Upper lobe of left lung (tissue), 6 donors: ENCODE measurements at places on chromosomes 16 and 17. TPM values are rescaled to one million over a fixed set of nuclear protein-coding genes. Genes with fewer than 3 reads are reported as not detected.

- DNase-seq = peak; percentile 97
- peaks cover 8% of the 10 kb centered on the region for H3K36me3 ChIP-seq
- H3K27ac ChIP-seq = peak overlapping the region; percentile 100
- H3K4me3 ChIP-seq = peak overlapping the region; percentile 88
- H3K27me3 ChIP-seq = no peaks in the 10 kb centered on the region
Observed at GRCh38 chr17:81514739-81515529, 2.3 kb upstream of the ACTG1 start.

- no peak for DNase-seq
- H3K4me1 ChIP-seq = no peaks in the 10 kb centered on the region
- peak overlapping the region; percentile 23 for H3K27ac ChIP-seq
- peaks cover 62% of the 10 kb centered on the region for H3K36me3 ChIP-seq
- no peak overlapping the region for H3K4me3 ChIP-seq
Observed at GRCh38 chr16:28110074-28110473, 46.6 kb upstream of the GSG1L start.

DNA sequence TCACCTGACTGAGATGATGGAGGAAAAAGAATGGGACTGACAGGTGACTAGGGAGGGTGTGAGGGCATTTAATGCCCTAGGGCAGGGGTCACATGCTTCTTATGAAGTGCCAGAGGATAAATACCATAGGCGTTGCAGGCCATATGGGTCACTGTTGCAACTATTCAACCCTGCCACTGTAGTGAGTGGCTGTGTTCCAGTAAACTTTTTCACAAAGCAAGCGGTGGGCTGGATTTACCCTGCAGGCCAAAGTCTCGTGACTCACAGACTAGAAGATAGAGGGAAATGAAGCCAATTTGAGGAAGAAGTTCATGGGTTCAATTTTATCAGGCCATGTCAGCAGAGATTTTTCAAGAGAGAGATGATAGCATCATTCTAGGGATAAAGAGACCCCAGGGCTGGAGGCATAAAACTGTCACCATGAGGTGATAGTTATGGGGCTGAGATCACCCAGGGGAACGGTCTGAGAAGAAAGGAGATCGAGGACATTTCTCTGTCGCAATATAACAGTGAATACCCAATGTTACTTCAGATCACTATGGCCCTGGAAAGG, 8.6 kb downstream of the ARHGAP17 start:
- H3K27me3 ChIP-seq = no peaks in the 10 kb centered on the region
- no peaks in the 10 kb centered on the region for H3K36me3 ChIP-seq
- H3K27ac ChIP-seq = no peak overlapping the region

DNA sequence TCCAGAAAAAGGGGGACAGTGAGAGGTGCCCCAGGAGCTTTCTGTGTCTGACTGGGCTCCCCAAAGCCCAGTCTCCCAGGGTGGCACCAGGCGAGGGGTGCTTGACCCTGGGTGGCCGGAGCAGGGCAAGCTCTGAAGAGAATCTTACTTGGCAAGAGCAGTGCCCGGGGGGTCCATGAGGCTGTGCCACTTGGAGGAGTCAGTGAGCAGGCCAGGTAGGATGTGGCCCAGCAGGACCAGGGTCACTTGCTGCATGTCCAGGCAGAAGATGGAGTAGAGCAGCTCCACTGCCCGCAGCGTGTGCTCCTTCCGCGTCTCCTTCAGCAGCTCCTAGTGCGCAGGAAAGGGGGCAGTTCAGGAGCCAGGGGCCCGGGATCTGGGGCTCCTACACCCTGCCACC, 7.3 kb downstream of the CSF3 start:
- peaks cover 90% of the 10 kb centered on the region for H3K4me1 ChIP-seq
- H3K36me3 ChIP-seq = peaks cover 5% of the 10 kb centered on the region
- H3K27me3 ChIP-seq = no peaks in the 10 kb centered on the region

DNA sequence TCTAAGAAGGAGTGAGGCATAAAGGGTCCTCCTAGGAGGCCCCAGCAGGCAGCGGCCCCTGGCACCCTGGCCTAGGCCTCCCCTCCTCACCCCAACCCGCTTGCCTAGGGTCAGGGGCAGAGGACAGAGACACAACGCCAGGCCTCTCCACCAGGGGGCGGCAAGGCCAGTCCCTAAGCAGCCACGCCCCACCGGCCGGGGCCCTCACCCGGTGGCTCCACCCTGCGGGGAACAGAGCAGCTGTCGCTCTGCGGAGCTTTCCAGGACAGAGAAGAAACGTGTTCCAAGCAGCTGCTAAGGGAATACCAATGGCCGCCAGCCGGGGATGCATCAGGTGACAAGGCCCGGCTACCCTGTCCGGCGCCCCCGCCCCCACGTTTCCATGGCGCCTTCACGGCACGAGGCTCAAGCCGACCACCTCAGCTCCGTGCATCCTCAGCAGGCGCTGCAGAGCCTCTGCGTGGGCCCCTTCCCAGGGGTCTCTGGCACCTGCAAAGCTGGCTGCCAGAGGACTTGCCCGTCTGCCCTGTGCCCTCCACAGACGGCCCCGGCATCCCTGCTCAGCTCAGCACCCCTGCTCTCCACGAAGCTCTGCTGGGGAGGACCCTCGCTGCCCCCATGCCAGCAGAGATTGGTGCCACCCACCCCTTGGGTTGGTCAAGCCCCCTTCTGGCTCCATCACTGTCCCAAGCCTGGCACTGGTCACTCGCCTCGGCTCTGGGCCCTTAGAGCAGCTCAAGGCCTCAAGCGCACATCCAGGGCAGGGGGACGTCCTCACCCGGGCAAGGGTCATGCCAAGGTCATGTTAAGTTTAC, 5.6 kb downstream of the ZNF598 start:
- DNase-seq = peak; percentile 96
- H3K36me3 ChIP-seq = peaks cover 45% of the 10 kb centered on the region
- H3K4me3 ChIP-seq = no peak overlapping the region
- no peaks in the 10 kb centered on the region for H3K27me3 ChIP-seq
- peaks cover 47% of the 10 kb centered on the region for H3K4me1 ChIP-seq

DNA sequence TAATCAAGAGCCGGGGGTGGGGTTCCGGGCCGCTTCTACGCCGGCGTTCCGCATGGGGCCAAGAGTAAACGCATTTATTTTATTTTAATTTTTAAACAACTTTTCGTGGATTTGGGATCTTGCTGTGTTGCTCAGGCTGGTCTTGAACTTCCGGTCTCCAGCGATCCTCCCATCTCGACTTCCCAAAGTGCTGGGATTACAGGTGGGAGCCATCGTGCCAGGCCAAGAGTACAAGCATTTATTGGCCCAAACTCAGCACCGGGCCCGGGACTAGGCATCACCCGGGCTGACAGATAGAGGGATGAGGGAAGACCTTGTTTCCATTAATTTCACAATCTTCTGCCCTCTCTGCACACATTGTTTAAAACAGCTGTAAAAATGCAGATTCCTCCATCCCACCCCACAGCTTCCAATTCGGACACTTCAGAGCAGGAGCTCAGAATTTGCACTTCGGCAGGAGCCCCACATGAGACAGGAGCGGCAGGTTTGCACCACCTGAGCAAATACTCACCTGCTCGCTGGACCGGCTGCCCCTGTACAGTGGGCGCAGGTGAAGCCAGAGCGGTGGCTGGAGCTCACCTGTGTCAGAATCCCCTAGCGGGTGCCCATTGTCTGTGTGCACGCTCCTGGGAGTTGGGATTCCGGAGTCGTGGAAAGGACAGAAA, 663 bp upstream of the GINS2 start:
- peak overlapping the region; percentile 70 for H3K4me3 ChIP-seq
- peaks cover 18% of the 10 kb centered on the region for H3K4me1 ChIP-seq
- H3K36me3 ChIP-seq = no peaks in the 10 kb centered on the region
- DNase-seq = no peak
- no peak overlapping the region for H3K27ac ChIP-seq
- H3K27me3 ChIP-seq = no peaks in the 10 kb centered on the region

- no peak overlapping the region for H3K27ac ChIP-seq
- DNase-seq = no peak
- no peaks in the 10 kb centered on the region for H3K27me3 ChIP-seq
- H3K4me1 ChIP-seq = no peaks in the 10 kb centered on the region
- H3K36me3 ChIP-seq = no peaks in the 10 kb centered on the region
Observed at GRCh38 chr17:70677783-70678647, 508.7 kb downstream of the KCNJ2 start.

GRCh38 chr17:80992948-80993624, 1.4 kb downstream of the CHMP6 start:
- H3K27me3 ChIP-seq = no peaks in the 10 kb centered on the region
- H3K36me3 ChIP-seq = peaks cover 36% of the 10 kb centered on the region
- H3K4me1 ChIP-seq = peaks cover 19% of the 10 kb centered on the region
- H3K4me3 ChIP-seq = peak overlapping the region; percentile 94

DNA sequence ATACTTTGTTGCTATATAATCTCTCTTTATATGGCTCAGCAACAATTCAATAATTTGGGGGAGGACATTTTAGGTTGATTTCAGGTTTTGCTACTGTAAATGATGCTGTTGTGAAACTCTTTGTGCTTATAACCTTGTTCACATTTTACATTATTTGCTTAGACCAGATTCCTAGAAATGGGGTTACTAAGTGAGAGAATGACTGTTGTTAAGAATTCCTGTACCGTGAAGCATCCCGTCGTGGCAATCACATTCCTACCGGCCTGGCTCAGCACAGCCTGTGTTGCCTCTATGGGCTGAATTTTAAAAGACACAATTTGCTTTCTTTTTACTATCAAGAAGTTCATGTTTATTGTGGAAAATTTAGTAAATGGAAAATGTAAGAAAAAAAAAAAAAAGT, 31.4 kb downstream of the B9D1 start:
- no peak overlapping the region for H3K4me3 ChIP-seq
- DNase-seq = no peak
- H3K4me1 ChIP-seq = no peaks in the 10 kb centered on the region
- no peaks in the 10 kb centered on the region for H3K27me3 ChIP-seq
- no peaks in the 10 kb centered on the region for H3K36me3 ChIP-seq

GRCh38 chr17:48588528-48588927, 1.5 kb downstream of the HOXB3 start:
- no peaks in the 10 kb centered on the region for H3K36me3 ChIP-seq
- no peak for DNase-seq
- H3K4me1 ChIP-seq = peaks cover 56% of the 10 kb centered on the region
- no peaks in the 10 kb centered on the region for H3K27me3 ChIP-seq

GRCh38 chr17:73013301-73013700, 79.2 kb downstream of the SLC39A11 start:
- no peak for DNase-seq
- H3K27me3 ChIP-seq = no peaks in the 10 kb centered on the region
- no peaks in the 10 kb centered on the region for H3K36me3 ChIP-seq
- H3K4me1 ChIP-seq = peaks cover 13% of the 10 kb centered on the region
- H3K27ac ChIP-seq = no peak overlapping the region

GRCh38 chr17:36742267-36743000, 141.1 kb downstream of the MRM1 start:
- no peaks in the 10 kb centered on the region for H3K27me3 ChIP-seq
- H3K27ac ChIP-seq = peak overlapping the region; percentile 65
- H3K4me3 ChIP-seq = no peak overlapping the region

GRCh38 chr16:50201787-50202186, 48.7 kb downstream of the TENT4B start:
- peaks cover 40% of the 10 kb centered on the region for H3K4me1 ChIP-seq
- no peaks in the 10 kb centered on the region for H3K27me3 ChIP-seq
- H3K27ac ChIP-seq = no peak overlapping the region
- DNase-seq = no peak

GRCh38 chr17:71286625-71287024, 834.2 kb upstream of the SOX9 start:
- no peaks in the 10 kb centered on the region for H3K27me3 ChIP-seq
- H3K4me3 ChIP-seq = no peak overlapping the region
- DNase-seq = no peak
- H3K36me3 ChIP-seq = no peaks in the 10 kb centered on the region

DNA sequence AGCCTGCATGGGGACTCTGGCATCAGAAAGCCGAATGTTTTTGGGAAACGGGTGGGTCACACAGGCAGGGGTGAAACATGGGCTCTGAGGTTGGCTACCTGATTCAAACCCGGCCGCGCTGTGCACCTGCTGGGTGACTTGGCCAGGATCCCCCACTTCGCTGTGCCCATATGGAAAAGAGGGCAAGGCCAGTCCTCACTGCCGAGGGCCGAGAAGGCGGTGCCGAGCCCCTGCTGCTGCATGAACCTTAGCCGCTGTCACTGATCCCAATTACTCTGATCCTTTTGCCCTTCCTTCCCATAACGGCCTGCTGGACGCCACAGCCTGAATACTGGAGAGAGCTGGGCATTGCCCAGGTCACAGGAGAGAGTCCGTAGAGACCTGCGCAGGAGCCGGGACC, 17.7 kb downstream of the KDM8 start:
- no peak overlapping the region for H3K27ac ChIP-seq
- no peak for DNase-seq
- no peaks in the 10 kb centered on the region for H3K36me3 ChIP-seq
- peaks cover 21% of the 10 kb centered on the region for H3K4me1 ChIP-seq
- no peaks in the 10 kb centered on the region for H3K27me3 ChIP-seq

GRCh38 chr17:1716912-1717695, 6.9 kb upstream of the TLCD2 start:
- H3K4me1 ChIP-seq = peaks cover 48% of the 10 kb centered on the region
- peak overlapping the region; percentile 70 for H3K4me3 ChIP-seq
- DNase-seq = no peak
- peak overlapping the region; percentile 95 for H3K27ac ChIP-seq
- peaks cover 2% of the 10 kb centered on the region for H3K36me3 ChIP-seq

- H3K4me3 ChIP-seq = peak overlapping the region; percentile 63
- peak overlapping the region; percentile 93 for H3K27ac ChIP-seq
- no peaks in the 10 kb centered on the region for H3K27me3 ChIP-seq
- DNase-seq = no peak
- no peaks in the 10 kb centered on the region for H3K36me3 ChIP-seq
- H3K4me1 ChIP-seq = peaks cover 21% of the 10 kb centered on the region
Observed at GRCh38 chr16:12802661-12803060, 1.0 kb downstream of the CPPED1 start.

DNA sequence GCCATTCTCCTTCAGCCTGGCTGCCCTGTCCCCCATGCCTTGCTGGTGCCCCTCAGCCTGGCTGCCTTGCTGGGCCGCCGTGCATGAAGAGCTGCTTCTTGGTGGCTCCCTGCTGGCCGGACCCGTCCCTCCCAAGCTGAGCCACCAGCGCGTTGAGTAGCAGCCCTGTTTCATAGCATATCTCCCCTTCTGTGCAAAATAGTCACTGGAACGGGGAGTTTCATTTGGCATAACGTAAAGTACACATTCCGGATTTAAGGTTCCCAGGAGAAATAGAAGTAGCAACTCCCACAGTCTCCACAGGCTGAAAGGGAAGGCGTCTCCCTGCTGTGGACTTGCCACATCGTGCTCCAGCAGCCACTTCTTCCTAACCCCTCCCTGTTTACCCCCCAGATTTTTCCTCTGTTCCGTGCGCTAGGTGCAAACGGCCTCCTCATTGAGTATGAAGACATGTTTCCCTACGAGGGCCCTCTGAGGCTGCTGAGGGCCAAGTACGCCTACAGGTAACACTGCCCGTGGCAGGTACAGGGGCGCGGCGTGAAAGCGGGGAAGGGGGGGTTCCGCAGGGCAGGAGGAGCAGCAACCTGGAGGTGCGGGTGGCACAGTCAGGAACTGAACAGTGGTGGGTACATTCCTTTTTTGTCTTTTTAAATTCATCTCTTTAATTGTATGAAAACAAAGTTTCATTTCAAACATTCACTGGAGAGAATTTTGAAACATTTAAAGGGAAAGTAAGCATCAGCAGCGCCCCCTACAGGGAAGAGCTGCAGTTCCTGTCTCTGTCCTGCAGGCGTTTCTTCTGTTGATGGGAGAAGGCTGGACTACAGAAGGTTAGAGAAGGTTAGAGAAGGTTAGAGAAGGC, 5.8 kb upstream of the OGFOD3 start:
- no peak overlapping the region for H3K4me3 ChIP-seq
- no peaks in the 10 kb centered on the region for H3K27me3 ChIP-seq
- H3K27ac ChIP-seq = no peak overlapping the region
- H3K4me1 ChIP-seq = peaks cover 7% of the 10 kb centered on the region

Gene KRT17
- 1.3 TPM for total RNA-seq

Gene HLF
- 25.8 TPM for total RNA-seq

Gene CCDC200
- total RNA-seq = not detected

Gene PRR35
- total RNA-seq = not detected

Gene CEP295NL
- total RNA-seq = 26.7 TPM

Gene KRTAP9-4
- not detected for total RNA-seq

Gene CCL7
- not detected for total RNA-seq

Gene GLTPD2
- not detected for total RNA-seq

Gene TLCD3A
- total RNA-seq = 12.8 TPM

Gene TERB1
- not detected for total RNA-seq
